ENCODE measurements at places on chromosomes 16 and 17. TPM values are rescaled to one million over a fixed set of nuclear protein-coding genes. Genes with fewer than 3 reads are reported as not detected.

- DNase-seq = no peak
- H3K27me3 ChIP-seq = no peaks in the 10 kb centered on the region
- no peak overlapping the region for H3K27ac ChIP-seq
- H3K36me3 ChIP-seq = peaks cover 17% of the 10 kb centered on the region
- H3K4me3 ChIP-seq = no peak overlapping the region
- H3K4me1 ChIP-seq = no peaks in the 10 kb centered on the region
Observed at GRCh38 chr17:82587234-82588086, 60.8 kb downstream of the WDR45B start.

- no peak overlapping the region for H3K27ac ChIP-seq
- no peak overlapping the region for H3K4me3 ChIP-seq
- no peaks in the 10 kb centered on the region for H3K36me3 ChIP-seq
- H3K27me3 ChIP-seq = peaks cover 3% of the 10 kb centered on the region
- peak; percentile 9 for DNase-seq
Observed at GRCh38 chr16:14011001-14011400, 60.1 kb upstream of the MRTFB start.

Gene PITPNM3
- 0.99 TPM for total RNA-seq

Gene NKD1
- under 0.01 TPM for total RNA-seq

DNA sequence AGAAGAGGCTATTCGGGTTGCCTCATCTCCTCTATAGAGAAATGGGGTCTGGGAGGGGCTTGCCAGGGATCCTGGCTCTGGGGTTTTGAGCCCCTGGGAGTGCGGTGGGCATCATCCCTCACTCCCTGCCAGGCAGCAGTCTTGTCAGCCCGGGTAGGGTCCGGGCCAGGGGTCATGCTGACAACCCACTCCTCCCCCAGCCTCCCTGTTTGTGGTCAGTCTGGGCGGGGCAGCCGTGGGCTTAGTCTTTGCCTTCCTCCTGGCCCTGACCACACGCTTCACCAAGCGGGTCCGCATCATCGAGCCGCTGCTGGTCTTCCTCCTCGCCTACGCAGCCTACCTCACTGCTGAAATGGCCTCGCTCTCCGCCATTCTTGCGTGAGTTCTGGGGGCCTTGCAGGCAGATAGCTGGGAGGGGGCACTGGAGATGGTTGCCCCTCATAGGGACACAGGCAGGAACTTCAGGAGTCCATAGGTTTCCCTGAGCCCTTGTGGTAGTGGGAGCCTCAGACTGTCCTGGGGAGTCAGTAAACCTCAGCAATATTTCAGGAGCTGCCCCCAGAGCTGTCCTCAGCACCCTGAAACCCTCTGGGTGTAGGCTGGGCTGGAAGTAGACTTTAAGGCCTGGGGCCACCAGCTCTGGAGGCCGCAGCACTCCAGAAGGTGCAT is 6.9 kb downstream of the SLC9A5 start:
- H3K36me3 ChIP-seq = peaks cover 2% of the 10 kb centered on the region
- DNase-seq = no peak
- no peaks in the 10 kb centered on the region for H3K27me3 ChIP-seq
- no peak overlapping the region for H3K27ac ChIP-seq

Gene CETP
- not detected for total RNA-seq

GRCh38 chr16:56137269-56137668 is 54.0 kb upstream of the GNAO1 start:
- no peaks in the 10 kb centered on the region for H3K36me3 ChIP-seq
- no peaks in the 10 kb centered on the region for H3K27me3 ChIP-seq
- no peak overlapping the region for H3K27ac ChIP-seq

Data from fibroblast of lung (primary cell).